LNCaP clone FGC (cell line): ENCODE measurements at places on chromosomes 7 and 10.

- DNase-seq, result no peak
Measured at GRCh38 chr10:116669080-116669479, 48.3 kb downstream of the PNLIPRP2 start.

- DNase-seq, result no peak
Measured at GRCh38 chr10:35346248-35346647, 9.9 kb downstream of the CCNY start.

DNA sequence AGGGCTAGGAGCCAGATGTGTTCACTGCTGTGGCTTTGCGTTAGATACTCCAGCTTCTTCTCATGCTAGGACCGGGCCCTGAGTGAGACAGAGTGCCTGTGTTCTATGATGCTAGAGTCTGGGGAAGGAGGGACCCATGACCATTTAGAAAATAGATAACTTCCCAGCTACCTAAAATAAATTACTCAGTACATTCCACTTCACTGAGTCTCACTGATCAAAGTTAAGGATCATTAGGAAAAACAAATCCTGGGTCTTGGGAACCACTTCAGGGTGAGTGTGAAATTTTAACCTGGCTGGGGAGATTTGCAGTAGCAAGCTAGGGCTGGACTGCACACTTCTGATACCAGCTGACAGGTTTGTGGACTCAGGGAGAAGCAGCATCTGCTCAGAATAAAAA, 138.1 kb downstream of the EMX2 start:
- no peak for DNase-seq

GRCh38 chr7:130232209-130232608, 24.5 kb downstream of the SSMEM1 start:
- DNase-seq, result no peak

GRCh38 chr10:26485150-26485941, 47.2 kb downstream of the APBB1IP start:
- DNase-seq, result no peak
